ENCODE measurements at places on chromosomes 16 and 17.

DNA sequence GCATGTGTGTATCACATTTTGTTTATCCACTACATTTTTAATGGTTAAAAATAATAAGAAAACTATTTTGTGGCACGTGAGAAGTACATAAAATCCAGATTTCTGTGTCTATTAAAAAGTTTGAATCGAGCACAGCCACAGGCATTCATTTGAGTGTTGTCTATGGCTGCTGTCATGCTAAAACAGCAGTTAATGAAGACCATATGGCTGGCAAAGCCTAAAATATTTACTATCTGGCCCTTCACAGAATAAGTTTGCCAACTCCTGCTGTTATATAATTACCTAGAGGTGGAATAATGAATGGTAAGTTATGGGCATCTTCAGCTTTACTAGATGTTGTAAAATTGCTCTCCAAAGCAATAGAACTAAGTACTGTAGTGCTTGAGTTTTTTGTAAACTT, 30.5 kb downstream of the TMEM98 start:
- ATAC-seq = no peak

- no peak for ATAC-seq
Measured at GRCh38 chr17:41734949-41735313, 488 bp upstream of the HAP1 start.

DNA sequence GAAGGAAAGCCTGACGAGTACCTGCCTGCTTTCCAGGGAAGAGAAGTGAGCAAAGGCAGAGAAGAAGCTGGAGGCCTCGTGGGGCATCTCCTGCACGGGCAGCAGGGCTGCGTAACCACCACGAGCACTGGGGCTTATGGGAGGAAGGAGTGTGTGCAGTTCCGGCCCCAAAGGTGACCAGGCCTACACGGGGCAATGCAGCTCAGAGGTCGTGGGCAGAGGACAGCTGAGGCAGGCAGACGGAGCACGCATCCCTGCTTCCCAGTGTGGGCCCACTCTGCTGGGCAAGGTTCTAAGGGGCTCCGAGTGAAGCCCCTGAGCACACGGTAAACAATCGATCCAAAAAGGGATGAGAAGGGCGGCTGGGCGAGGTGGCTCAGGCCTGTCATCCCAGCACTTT, 109.7 kb downstream of the ANKRD11 start:
- no peak for ATAC-seq

DNA sequence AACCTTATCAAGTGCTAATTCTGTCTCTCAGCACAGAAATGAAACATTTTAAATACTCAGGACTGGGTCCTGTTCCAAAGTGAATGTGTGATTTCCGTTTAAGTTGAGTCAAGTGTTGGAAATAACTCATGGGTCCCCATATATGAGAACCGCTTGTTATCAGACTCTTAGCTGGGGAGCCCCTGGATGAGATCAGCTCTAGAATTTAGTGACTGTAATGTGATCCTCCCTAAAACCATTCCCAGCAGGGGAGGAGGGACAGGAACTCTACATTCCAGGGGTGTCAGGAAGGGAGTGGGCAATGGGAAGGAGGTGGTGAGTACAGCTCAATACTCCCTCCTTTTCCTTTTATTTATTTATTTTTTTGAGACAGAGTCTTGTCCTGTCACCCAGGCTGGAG, 37.5 kb downstream of the OTOA start:
- ATAC-seq = no peak

GRCh38 chr16:56549161-56549560, 15.7 kb upstream of the MT4 start:
- no peak for ATAC-seq

DNA sequence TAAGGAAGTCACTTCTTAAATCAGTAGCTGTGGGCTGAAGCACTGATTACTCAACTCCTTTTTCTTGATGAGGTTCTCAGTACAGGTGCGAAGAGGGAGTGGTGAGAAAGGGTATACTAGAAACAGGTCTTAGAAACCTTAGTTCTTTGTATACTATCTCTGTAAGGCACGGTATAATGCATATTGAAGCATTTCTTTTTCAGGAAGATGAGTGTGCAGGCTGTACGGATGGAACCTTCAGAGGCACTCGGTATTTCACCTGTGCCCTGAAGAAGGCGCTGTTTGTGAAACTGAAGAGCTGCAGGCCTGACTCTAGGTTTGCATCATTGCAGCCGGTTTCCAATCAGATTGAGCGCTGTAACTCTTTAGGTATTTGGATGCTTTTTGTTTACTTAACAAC, 39.2 kb downstream of the CYLD start:
- ATAC-seq = no peak

- no peak for ATAC-seq
Measured at GRCh38 chr17:58403311-58403710, 14.0 kb downstream of the RNF43 start.

- no peak for ATAC-seq
Measured at GRCh38 chr17:44931376-44931775, 16.1 kb upstream of the GFAP start.

- ATAC-seq = peak; percentile 83
Measured at GRCh38 chr17:7281074-7281952, at the start of gene SLC2A4. Gene SLC2A4, plus strand, starts transcription at chr17:7281718. Its CDS starts 217 bp downstream, at chr17:7281935.

- peak; percentile 94 for ATAC-seq
Measured at GRCh38 chr17:34763728-34764665, 184.6 kb downstream of the TMEM132E start.

DNA sequence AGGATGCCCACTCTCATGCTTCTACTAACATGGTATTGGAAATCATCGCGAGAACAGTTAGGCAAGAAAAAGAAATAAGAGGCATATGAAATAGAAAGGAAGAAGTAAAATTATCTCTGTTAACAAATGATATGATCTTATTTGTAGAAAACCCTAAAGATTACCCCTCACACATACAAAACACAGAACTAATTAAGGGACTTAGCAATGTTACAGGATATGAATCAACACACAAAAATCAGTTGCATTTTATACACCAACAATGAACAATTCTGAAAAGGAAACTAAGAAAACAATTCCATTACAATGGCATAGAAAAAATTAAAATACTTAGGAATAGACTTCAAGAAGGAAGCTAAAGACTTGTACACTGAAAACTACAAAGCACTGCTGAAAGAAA, 2.7 kb upstream of the CAPNS2 start:
- no peak for ATAC-seq

GRCh38 chr16:72179204-72179970, 7.4 kb upstream of the PMFBP1 start:
- no peak for ATAC-seq

DNA sequence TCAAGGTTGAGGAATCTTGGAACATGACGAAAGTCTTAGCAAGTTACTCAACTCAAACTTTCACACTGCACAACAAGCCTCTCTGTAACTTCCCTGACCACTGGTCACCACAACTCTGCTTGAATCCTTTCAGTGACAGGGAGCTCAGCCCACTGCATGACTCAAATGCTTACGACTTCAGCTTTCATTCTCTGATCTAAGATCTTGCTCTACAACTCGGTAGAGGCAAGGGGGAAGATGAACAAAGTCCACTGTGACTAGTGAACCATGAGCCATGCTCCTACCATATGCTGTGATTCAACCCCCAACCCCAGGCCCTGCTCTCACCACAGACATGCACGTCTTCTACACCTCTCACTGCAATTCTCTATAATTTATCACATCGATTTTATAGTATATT, 160.9 kb downstream of the SLC39A11 start:
- no peak for ATAC-seq

DNA sequence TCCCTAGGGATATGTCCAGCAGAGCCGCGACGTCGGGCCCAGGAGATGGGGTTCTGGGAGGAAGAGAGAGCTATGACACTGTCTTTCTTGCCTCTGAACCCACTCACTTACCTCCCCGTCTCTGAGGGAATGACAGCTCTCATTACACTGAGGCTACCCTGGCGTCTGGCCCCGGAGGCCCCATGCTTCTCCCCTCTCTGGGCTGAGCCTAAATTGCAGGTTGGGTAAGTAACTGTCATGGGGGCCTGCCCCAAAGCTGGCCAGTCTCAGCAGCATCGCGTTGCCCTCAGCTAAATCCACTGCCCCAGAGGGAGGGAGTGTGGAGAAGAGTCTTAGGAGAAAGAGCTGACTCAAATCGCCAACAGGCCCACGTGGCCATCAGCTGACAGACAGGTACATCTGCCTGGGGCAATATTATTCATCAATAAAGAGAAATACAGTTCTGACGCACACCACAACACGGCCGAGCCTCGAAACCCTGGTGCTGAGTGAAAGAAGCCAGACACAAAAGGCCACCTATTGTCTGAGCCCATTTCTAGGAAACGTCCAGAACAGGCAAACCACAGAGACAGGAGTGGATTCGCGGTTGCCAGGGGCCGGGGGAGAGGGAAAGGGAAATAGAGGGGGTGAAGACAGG, 156.4 kb downstream of the C16orf95 start:
- no peak for ATAC-seq

- ATAC-seq = no peak
Measured at GRCh38 chr16:5918567-5919130, 821.1 kb upstream of the EEF2KMT start.

GRCh38 chr17:82204831-82205719, 7.6 kb downstream of the CCDC57 start:
- peak; percentile 50 for ATAC-seq

GRCh38 chr16:17359788-17360390, 110.9 kb downstream of the XYLT1 start:
- ATAC-seq = no peak

GRCh38 chr17:65294181-65294719, 157.1 kb downstream of the RGS9 start:
- ATAC-seq = peak; percentile 92

DNA sequence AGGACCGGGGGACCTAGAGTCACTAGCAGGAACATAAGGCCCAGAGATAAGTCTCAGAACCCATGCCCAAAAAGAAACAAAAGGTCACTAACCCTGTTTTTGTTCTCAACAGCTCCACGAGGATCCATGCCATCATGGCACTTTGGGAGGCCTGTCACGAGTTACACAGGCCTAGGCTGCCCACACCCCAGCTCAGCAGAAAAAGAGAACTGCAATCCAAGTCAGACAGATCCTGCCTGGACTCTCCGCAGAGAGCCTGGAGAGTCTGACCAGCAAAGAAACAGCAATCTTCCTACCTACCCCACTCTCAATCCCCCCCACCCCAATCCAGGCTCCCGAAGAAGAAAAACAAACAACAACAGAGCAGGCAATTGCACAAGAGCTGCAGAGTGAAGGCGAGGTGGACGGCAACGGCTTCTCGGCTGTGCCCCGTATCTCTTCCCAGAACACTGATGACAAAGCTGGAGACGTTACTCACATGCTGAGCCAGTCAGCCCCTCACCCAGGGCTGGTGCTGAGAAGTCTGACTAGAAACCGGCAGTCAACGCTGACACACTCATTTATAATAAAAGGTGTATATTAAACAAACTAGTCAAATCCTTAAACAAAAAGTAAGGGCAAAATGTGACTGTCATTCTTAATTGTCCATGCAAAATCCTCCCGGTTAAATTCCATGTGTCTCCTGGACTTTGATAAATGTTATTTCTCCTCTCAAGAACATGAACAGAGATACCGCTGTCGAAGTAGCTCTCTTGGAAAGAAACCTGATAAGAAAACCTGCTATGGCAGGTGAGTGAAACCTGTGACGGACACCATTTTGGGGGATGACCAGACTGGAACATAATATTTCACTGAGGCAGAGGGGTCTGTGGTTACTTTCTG, 89.3 kb downstream of the SMG6 start:
- peak; percentile 81 for ATAC-seq

DNA sequence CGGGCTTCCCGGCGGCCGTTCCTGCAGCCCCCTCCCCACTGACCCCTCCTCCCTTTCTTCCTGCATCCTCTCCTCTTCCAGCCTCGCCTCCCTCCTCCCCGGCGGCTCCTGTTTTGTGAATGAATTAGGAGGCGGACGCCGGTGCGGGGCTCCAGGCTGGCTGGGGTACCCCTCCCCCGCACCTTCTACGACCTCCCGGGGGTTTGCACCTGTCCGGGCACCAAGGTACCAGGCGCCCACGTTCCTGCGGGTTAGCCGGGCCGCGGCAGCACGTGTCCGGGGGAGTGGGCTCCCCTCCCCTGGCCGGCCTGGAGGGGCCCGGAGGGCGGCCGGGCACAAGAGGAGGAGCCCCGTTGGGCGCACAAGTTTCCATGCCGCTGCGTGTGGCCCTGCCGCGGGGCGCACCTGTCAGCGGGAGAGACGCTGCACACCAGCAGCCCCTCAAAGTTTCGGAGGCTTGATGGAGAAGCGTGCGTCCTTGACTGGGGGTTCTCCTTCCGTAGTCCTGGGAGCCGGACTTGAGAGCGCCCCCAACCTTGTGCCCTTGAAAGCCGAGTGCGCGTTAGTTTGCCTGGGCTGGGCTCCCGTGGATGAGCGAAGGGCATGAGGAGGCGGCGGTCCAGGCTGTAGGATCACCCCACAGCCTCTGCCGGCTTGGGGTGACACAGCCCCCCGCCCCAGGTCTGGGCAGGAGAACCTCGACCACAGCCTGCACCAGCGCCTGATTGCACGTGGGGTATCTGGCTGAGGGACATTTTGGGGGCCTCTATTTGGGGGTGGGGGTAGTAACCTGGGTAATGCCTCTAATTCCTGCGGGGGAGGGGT, 1.2 kb downstream of the HAS3 start:
- ATAC-seq = peak; percentile 4

DNA sequence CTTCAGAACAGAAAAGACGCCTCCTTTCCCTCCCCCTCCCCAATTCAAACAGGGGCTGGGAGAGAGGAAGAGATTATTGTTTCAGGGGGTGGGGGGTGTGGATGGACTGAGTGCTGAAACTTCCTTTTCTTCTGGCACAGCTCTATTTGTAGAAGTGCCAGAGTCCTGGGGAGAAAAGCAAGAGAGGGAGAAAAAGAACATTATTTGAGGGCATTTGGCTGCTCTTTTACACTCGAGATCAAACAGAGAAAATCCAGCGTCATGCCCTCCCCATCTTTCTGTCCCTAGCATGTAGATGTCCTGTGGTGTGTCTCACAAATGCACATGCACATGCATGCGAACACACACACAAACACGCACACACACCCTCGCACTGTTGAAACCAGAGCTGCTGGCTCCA, 13.0 kb downstream of the ARL4D start:
- no peak for ATAC-seq

DNA sequence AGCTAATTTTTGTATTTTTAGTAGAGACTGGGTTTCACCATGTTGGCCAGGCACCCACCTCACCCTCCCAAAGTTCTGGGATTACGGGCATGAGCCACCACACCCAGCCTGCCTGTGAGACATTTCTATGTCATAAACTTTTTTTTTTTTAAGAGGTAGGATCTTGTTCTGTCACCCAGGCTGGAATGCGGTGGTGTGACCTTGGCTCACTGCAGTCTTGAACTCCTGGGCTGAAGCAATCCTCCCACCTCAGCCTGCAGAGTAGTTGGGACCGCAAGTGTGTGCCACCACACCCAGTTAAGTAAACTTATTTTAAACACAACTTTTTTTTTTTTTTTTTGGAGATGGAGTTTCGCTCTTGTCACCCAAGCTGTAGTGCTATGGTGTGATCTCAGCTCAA, 47.2 kb downstream of the SCNN1G start:
- no peak for ATAC-seq

- no peak for ATAC-seq
Measured at GRCh38 chr17:39099663-39100286, 51.7 kb downstream of the PLXDC1 start.

- no peak for ATAC-seq
Measured at GRCh38 chr16:85089525-85089924, 22.7 kb downstream of the CIBAR2 start.

Data from motor neuron (in vitro differentiated cells).